CD4-positive, alpha-beta T cell treated with Interferon alpha-2 for 1 hour (primary cell): ENCODE measurements at places on chromosomes 12 and 14.

- no peak for DNase-seq
Observed at GRCh38 chr12:41277100-41277945, 89.2 kb downstream of the PDZRN4 start.

- peak; percentile 15 for DNase-seq
Observed at GRCh38 chr12:52171950-52172512, 19.8 kb downstream of the KRT80 start.

DNA sequence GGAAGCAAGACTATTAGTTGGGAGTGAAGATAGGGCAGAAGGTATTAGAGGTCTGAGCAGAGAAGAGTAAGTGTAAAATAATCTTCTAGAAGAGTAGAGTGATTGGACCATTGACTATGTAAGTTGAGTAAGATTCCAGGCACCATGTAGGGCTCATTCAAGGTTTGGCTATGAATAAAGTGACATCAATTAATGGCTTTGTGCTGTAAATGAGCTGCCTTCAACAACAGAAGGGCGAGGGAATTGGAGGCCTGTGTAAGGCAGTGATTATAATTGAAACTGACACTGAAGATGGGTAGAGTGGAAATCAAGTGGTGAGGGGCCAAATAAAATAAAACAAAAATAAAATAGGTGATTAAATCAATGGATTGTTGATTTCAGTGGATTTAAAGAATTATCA lies 26.4 kb downstream of the PTPRQ start:
- no peak for DNase-seq

GRCh38 chr14:90402016-90402415 lies 5.2 kb downstream of the CALM1 start:
- no peak for DNase-seq

GRCh38 chr14:34461334-34462131 lies 507 bp downstream of the SPTSSA start:
- DNase-seq, result peak; percentile 31

GRCh38 chr12:52681526-52682380 lies 1.5 kb upstream of the KRT1 start:
- peak; percentile 12 for DNase-seq

GRCh38 chr12:4829161-4829792 lies 80.4 kb upstream of the KCNA1 start:
- DNase-seq, result peak; percentile 59

DNA sequence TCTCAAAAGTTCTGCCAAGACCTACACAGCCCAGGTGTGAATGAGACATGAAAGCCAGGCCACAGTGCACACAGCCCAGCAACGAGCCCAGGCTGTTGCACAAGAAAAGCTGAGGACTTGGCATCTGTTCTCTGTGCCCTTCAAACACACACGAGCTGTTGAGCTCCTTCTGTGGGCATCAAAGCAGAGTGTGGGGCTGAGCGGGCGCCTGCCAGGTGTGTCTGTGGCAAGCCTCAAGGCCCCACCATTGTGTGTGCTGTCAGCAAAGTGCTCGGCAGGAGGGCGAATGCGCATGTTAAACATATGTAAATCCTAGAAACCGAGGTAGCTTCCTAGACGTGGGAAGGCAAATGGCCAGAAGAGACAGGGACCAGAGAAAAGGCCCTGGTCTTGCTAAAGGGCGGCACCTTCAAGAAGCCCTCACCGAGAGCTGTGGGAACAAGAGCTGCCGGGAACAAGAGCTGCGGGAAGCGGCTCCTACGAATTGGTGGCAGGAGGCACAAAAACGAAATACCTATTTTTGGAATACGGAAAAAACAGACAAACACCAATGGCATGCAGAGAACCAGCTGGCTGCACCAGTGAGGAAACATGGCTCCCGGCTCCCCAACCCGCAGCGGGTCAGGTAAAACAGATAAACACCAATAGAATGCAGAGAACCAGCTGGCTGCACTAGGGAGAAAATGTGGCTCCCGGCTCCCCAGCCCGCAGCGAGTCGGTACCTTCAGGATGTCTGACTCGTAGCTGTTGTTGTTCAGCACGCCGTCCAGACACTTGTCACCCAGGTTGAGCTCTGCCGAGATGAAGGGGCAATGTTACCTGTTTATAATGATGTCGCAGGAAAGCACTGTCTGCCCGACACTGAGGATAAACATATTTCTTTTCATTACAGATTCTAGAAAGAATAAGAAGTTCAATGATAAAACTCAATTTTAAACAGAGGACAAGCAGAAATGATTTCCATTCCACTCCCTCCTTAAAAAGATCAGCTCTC lies 19.0 kb upstream of the GOLGA3 start:
- no peak for DNase-seq

GRCh38 chr14:43647302-43647701 lies 859.8 kb downstream of the FSCB start:
- DNase-seq, result no peak

DNA sequence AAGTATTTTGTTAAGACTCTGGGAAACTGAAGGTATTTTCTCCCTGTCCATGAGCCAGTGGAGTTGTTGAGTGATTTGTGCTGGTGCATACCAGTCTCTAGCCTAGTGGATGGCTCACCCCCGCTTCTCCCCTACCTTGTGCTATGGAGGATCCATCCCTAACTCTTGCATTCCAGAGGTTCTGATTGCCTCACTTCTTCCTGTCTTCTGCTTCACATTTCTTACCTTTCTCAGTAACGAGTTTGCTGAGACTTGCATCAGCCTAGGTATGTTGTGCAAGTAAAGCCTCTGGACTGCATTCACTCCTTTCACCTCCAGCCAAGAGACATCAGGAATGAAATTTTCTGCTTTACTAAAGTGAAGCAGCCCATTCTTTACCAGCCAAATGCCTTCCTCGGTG lies 391.6 kb downstream of the ZFP36L1 start:
- no peak for DNase-seq

GRCh38 chr12:120381752-120382419 lies 12.9 kb upstream of the MSI1 start:
- DNase-seq, result no peak

DNA sequence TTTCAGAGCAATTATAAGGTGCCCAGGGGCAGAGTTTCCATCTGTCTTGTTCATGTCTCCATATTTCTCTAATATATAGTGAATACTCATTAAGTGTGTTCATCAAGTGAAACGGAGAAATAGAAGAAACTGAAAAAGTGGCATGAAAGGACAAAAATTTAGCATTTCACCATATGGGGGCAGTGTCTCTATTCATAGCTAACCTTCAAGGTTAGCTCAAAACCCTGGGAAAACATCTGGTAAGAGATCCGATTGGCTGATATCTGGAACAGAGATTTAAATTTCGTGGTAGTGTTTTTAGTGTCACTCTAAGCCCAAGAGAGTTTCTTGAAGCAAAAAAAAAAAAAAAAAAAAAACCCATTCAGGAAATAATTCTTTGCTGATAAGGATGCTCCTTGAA lies 367.5 kb downstream of the DAD1 start:
- DNase-seq, result no peak

DNA sequence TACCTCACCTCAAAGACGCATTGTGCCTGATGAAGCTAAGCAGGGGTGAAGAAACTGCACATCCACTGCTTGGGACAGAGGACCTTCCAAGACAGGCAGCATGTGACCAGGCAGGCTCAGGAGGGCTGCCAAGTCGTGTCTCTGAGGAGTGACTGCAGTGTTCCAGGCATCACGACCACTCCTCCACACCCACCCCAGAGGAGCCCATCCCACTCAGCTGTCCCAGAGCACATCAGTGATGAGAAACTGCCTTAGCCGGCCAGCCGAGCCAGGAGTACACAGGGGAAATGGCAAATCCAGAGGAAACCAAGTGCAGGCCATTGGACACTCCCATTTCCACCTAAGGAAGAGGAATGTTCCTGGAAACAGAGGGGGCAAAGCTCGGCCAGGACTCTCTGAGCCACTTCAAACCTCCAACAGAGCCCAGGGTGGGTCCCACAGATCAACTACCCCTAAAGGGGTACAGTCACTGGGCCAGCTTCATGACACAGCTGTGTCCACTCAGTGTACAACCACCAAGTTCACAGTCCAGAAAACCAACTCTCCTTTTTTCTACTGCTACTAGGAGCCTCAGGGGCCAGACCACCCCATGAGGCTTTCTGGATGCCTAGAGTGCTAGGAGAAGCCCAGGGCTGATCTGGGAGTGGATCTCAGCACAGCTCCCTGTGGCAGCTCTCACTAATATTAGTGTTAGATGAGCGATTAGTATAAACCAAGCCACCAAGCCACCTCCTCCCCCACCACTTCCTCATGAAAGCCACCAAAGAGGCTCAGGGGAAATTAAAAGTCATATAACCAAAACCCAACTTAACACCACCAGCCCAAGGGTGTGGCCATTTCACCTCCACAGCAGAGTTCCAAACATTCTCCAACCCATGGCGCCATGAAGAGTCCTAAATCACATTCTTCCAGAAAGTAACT lies 15.4 kb downstream of the PXN start:
- DNase-seq, result peak; percentile 33

GRCh38 chr12:132121283-132121682 lies 22.8 kb downstream of the DDX51 start:
- no peak for DNase-seq

DNA sequence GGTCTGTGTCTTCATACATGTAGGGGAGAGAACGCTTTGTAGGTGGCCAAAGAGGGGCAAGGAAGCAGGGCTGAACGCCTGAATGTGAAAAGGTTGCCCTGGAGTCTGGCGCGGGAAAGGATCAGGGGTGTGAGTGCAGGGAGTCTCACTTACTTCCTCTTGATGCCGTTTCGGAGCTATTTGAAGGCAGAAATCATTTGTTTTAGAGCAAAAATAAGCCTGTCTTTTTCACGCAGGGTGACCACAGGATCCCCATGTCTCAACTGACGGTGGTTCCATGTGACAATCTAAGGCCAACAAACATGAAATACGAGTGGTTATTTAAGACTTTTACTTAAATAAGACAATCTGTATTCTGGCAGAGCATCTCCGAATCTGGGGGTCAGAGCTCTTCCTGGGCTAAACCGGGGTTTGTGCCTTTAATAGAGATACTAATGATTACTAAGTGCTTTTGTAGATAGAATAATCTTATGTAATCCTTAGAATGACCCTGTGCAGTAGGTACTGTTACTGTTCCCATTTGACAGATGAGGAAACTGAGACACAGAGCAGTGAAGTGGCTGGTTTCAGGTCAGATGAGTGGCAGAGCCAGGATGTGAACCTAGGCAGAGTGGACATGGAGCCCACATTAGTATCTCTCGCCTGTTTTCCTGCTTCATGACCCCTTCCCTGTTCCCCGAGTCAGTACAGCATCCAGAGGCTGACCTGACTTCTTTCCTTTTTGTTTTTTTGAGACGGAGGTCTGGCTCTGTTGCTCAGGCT lies 1.9 kb downstream of the BRI3BP start:
- no peak for DNase-seq

DNA sequence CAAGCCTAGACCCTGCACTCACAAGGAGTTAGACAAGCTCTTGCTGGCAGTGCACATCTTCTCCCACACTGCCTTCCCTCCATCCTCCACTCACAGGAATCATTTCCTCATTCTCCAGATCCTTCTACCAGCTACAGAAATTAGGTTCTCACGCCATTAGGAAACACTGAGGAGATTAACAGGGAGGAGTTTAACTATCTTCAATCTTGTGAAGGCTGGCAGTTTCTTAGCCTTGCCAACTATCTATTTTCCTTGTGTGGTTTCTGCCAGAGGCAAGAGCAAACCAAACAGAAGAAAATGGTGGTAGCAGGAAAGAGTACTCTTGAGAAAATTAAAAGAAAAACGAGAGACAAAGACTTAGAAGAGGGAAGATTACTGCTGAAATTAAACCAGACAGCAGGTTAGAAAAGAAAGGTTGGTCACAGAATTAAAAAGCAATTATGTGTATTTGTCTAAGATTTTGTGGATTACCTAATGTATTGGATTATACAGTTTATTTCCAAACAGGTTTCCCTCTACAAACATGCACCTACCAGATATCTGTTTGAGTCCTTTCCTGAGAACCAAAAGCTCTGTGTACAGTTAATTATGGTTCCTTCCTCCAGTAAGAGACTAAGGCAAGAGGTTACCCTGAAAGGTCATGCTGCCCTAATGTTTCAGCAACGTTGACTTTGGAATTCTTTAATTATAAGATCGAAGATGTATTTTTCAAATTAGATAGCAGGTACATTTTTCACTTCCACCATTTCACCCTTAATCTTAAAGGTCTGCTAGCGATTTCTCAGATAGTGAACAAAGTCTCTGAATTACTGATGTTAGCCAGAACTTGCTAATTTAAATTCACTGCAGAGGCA lies 5.0 kb downstream of the RERG start:
- DNase-seq, result no peak

DNA sequence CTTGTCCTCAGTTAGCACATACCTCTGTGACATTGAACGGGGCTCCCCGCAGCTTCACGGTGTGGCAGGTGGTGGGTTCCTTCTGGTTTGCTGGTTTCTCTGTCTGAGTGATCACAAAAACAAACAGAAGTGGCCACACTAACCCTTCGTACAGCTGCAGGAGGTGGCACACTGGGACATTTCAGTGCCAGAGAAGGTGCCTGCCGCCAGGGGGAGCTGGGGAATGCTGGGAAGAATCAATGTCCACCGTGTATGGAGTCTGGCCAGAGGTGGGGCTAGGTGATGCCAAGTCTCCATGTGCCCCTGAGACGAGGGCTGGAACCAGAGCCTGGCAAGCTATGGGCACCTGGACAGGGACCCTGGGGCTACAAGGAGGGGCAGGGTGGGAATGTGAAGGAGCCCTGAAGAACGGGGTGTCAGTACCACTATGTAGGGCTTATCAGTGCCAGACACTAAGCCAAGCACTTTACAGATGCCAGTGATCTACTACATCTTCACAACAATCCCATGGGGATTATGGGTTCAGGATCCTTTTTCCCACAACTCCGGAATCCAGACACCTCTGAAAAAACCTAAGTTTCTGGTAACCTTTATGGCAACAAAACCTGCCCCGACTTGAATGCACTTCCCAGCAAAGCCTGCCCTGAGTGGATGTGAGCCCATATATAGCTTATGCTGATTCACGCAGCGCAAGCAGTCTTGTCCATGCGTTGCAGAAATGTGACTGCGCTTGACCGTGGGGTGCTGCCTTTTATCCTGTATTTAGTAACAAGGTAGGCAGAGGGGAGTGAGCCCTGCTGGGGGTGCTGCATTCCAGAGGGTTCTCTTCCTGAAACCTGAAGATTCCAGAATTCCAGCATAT lies 10.8 kb downstream of the RBM19 start:
- DNase-seq, result no peak

DNA sequence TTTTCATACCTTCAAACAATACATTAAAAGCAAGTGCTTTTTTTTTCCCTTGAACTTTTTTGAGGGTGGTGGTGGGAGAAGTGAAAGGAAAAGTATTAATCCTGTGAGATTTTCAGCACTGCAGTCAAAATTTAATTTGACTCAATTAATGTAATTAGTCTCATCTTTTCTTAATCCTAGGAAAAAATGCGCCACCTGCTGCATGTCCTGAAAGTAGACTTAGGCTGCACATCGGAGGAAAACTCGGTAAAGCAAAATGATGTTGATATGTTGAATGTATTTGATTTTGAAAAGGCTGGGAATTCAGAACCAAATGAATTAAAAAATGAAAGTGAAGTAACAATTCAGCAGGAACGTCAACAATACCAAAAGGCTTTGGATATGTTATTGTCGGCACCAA lies 52.2 kb downstream of the SPATA7 start:
- DNase-seq, result no peak

GRCh38 chr14:75522983-75523318 lies 682 bp downstream of the BATF start:
- DNase-seq, result no peak
